HEK293T (cell line): ENCODE measurements at places on chromosomes 1 and 21.

DNA sequence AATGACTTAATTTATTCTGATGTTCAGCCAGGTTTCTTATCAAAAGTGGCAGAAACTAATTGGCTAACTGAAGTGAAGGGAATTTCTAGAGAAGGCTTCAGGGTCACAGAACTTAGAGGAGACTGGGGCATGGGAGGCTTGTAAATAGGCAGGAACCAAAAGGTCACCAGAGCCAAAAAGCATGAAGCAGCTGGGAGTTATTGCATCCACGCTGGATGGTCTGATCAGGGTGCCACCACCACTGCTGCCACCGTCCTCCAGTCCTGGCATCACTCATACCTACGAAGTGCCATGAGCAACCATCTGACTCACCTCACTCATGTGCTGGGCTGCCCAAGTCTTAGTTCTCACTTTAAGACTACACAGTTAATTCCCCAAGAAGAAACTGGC is 82.5 kb upstream of the DPH5 start:
- no peak for DNase-seq

DNA sequence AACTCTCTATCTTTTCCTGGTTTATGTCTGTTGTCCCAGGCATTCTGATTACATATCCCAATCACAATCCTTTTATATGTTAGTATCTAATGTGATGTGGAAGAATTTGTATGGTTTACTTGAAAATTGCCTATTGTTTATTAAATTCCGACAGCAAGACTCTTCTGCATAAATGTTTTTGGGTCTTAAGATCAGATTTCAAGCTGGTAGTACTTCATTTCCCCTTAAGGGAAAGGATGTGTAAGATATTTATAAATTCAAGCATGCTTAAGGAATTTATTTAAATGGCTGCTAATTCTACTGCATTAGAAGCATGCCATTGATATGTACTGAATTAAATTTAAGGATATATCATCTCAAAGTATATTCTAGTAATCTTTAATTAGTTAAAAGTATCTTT is 20.4 kb upstream of the GPR88 start:
- no peak for DNase-seq

GRCh38 chr1:26768755-26769154 is 19.0 kb upstream of the PIGV start:
- no peak for DNase-seq

DNA sequence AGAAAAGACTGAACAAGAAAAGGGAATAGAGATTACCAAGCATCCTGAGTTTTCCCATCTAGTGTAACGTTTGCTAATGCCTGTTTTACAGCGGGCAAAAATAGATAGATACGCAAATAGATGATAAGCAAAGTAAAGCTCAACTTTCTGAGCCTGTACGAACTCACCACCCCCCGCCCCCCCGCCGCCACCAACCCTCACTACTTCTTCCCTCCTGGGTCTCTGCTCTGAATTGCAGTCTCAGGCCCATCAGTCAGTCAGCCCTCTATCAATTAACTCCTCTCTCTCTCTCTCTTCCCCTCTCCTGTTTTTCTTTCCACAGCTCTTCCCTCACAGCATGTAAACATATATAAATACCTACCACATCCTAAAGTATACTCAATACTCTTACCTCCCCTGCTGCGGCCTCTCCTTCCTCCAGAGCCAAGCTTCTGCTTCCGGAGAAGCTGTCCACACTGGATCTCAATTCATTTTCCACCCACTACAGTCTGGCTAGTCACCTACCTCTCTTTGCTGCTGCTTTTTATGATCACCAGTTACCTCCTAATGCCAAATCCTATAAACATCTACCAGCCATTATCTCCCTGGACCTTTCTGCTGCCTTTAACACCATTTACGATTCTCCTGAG is 64.6 kb downstream of the CAPN2 start:
- no peak for DNase-seq

GRCh38 chr1:94180650-94181049 is 56.7 kb downstream of the ARHGAP29 start:
- no peak for DNase-seq

DNA sequence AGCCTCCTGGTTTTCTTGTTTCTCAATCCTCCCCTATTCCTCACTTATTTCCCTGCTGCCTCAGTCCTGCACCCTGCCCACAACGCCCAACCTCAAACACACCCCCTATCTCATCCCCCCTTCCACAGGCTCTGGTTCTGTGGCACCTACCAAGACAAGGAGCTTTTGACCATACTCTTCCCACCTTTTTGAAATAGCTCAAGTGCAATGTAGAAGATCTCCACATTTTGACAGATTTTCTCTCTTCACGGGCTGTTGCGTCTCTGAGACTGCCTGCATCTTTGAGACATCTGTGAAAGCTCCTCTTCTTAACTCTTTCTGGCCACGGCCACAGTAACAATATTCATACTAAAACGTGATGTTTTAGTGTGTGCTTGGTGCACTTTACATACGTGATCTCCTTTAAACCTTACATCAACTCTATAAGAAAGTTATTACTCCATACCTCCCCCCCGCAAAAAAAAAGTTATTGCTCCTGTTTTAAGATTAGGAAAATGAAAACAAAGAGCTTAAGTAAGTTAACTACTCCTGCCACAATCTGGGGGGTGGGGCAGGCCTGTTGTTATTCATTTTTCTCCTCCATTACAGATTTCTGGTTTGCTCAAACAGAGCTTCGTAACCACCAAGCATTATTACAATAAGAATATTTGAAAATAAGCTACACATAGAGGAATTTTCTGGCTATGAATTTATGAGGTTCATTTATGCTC is 1.8 kb upstream of the SERBP1 start:
- DNase-seq, result peak; percentile 39

DNA sequence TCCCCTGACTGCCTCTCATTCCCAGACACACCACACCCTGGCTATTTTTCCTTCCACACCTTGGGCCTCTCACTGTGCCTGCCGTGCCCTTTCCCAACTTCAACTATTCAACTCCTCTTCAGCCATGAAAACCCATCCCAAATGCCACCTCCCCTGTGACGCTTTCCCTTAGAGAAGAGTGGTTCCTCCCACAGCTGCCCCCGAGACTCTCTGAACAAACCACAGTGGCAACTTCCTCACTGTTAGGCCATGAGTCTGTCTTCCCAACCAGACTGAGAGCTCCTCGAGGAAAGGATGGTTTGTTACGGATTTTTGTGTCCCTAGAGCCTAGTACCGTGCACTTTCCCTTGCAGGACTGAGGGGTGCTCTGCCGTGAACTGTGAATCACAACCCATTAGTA is 59.2 kb downstream of the LRRN2 start:
- DNase-seq, result no peak

DNA sequence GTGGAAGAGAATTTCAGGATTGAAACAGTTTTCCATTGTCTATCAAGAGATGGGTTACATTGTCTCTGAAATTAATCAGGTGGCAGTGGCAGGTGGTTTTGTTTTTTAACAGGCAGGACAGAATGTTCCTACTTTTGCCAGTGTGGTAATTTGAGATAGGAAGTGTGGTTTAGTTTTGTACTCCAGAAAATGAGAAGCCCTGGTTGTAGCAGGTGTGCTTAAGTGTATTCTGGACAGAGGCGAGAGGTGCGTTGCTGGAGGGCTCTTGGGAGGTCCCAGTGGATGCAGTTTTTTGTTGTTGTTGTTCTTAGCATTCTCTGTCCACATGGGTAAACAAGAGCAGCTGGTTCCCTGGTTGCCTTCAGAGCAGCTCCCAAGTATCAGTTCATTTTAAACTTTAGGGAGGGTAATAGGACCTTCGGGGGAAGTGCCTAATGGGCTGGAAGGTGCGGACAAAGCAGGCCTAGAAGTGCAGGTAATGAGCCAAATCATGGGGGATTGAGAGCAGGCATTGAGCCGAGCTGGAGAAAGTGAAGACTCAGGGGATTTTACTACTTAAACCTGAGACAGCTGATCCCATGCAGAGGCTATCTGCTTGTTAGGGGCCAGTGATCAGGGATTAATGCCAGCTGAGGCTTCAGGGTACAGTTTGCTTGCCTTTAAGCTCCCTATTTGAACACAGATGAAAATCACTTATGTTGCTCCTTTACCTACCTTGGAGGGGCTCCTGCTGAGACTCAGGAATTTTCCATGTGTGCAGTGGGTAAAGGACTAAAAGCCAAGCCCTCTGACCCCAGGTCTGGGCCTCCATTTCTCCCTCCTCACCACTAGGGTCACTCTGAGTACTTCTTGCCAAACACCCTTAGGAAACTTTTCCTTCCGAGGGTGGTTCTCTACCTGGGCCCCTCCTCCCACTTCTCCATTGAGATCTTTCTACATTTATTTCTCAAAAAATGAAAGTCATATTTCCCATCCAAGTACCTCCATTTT is 6.1 kb downstream of the PFKFB2 start:
- no peak for DNase-seq

DNA sequence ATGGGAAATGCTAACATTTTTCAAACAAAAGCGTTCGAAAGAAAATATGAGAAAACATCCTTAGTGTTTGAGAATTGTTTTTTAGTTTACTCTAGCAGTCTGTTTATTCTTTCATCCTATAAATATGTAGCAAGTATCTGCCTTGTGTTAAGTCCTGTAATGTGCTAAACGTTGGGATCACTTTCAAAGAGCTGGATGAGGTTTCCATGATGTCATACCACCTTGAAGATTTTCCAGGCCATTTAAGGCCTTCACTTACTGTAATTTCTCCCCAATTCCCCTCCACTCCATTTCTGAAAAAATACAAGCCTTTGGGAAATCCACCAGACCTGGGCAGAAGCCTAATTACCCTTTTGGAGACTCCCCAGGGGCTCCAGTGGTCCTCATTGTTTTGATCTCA is 24.2 kb upstream of the CTBS start:
- DNase-seq, result no peak

DNA sequence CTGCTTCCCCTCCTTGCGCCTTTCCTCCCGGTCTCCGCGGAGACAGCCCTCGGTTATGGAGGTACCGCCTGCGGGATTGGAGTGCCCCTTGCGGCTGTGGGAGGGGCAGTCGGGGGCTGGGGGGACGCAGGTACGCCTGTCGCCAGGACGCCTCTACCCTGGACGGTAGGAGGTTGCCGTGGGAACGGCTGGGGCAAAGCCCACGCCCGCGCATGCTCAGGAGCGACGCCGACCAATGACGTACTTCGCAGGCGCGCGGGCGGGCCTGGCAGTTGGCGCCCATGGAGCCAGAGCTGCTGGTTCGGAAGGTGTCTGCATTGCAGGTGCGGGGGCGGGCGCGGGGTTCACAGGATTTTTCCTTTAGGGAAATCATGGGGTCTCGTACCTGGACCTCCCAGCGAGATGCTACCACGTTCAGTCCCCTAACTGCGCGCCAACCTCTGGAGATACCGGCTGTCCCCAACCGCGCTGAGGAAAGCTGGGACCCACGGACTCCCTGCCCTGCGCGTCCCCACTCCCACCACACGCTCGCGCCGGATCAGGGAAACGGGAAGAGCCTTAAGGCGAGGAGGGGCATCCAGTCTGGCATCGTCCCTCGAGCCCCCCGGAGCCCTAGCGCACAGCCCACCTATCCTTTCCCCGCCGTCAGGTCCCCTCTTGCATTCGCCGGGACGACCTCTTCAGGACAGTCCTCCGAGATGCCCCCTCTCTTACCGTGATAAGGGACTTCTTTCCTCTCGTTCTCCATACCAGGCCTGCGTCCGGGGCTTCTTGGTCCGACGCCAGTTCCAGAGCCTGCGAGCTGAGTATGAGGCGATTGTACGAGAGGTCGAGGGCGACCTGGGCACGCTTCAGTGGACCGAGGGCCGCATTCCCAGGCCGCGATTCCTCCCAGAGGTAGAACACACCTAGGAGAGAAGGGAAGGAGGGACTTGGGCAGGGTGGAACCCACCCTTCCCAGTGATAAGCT is at the start of gene IQCC:
TSS of gene IQCC (plus strand) at position 271 of the 970 bp plus-strand sequence. CDS start at position 282, 11 bp downstream.
- DNase-seq, result peak; percentile 99

DNA sequence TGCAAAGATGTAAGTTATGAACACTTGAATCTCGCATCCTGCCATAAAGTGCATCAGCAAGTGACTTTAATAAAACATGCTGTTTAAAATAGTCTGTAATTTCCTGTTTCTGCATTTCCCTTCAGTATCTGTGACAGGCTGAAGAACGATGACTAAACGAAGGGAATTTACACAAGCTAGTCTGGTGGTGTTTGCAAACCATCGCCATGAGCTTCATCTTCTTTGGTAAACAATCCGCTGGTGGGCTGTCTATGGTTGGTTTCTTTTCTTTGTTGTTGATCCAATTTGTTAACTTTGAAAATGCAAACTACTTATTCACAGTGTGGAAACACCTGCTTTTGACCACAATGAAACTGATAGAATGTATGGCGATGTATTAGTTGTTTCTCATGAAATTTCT is 13.9 kb downstream of the SERTAD4 start:
- no peak for DNase-seq

DNA sequence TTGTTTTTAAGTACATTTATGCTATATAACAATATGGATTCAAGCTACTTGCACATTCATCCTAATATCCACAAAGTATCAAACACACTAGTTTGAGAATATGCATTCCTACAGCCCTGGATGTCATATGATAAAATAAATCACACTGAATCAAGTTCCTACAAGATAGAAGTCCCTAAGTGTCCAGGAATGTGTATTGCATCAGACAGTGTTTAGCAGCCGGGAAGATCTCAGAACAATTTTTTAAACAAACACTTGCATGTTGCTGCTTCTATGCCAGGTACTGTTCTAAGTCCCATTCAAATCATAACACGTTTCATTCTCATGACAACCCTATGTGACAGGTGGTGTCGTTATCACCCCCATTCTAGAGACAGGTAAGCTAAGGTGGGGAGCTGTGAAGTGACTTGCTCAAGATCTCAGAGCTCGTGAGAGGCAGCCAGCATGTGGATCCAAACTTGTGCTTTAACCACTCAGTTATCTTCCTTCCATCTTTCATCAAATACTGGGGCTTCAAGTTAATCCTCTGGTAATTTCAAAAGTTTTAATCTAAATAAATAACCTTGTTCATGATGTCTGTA is 68.3 kb upstream of the KIF26B start:
- no peak for DNase-seq

DNA sequence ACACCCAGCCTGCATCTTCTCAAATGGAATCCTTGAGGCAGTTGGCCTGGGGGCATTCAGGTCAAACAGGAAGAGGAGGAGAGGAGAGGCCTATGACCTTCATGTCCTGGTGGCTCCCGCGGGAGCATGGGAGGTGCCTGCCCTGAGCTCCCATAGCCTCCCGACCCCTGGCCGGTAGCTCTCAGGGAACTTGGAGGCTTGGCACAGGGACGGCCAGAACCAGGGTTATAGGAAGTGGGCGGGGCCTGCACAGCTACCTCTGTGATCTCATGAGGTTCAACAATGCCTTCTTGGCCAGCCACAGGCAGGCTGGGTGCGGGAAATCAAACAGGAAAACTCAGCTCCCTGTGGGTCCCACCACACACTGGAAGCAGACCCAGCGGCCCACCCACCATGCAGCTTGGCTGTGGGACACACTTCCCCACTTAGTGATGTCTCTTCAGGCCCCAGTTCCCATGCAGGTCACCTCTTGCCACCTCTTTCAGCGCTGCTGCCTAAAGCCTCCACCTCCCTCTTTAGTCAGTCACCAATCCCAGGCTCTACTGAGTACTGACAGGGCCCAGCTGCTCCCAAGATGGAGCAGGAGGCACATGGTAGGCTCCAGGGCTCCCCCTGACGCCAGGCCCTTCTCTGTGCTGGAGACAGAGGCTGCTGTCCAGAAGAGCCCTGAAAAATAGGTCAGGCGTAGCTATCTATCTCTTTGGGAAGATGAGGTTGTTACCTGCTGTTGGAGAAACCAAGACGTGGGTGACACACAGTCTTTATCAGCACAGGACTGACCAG is at the start of gene SLFNL1:
TSS of gene SLFNL1 (minus strand) at position 200 of the 783 bp plus-strand sequence. CDS start 1,065 bp downstream, outside the sequence.
- DNase-seq, result no peak
